ENCODE measurements at places on chromosomes 2 and 18.

DNA sequence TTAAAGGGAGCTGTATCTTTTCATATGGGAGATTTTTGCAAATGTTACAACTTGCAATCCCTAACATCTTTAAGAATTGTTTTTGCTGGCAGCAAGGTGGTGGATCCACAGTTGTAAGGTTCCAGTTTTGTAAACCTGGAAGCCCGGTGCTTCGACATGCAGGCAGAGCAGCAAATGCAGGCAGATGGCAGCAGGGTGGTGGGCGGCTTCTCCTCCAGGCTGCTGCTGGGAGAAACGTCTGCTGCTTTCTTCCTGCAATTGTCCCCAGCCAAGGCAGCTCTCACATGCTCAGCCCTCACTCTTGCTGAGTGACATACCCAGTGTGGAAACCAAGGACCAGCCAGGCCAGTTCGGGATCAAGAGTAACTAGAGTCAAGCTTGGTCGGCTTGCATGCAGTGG lies 166.0 kb downstream of the SEPTIN10 start:
- DNase-seq = no peak

GRCh38 chr2:152468899-152469692 lies 134.1 kb downstream of the FMNL2 start:
- DNase-seq = no peak

DNA sequence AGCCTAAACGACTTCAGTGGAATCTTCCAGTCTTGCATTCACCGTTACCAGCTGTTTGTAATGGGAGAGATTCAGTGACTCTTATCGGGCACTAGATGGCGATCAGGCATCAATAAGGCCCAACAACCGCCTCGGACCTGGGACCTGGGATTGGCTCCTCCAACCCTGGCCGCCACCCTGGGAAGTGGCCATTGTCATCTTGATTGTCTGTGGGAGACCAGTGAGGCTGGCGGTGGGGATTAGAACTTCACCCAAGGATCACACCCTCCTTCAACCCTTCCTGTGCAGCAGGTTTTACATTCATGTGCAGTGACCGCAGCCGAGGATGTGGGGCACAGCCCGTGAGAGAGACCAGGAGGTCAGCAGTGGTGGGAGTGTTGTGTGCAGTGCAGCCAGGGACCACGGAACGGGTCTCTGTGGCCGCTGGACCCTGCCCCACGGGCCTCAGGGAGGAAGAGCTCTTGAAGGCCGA lies 85.3 kb downstream of the SPP2 start:
- DNase-seq = peak; percentile 51

GRCh38 chr2:235612181-235612950 lies 118.5 kb downstream of the AGAP1 start:
- no peak for DNase-seq

DNA sequence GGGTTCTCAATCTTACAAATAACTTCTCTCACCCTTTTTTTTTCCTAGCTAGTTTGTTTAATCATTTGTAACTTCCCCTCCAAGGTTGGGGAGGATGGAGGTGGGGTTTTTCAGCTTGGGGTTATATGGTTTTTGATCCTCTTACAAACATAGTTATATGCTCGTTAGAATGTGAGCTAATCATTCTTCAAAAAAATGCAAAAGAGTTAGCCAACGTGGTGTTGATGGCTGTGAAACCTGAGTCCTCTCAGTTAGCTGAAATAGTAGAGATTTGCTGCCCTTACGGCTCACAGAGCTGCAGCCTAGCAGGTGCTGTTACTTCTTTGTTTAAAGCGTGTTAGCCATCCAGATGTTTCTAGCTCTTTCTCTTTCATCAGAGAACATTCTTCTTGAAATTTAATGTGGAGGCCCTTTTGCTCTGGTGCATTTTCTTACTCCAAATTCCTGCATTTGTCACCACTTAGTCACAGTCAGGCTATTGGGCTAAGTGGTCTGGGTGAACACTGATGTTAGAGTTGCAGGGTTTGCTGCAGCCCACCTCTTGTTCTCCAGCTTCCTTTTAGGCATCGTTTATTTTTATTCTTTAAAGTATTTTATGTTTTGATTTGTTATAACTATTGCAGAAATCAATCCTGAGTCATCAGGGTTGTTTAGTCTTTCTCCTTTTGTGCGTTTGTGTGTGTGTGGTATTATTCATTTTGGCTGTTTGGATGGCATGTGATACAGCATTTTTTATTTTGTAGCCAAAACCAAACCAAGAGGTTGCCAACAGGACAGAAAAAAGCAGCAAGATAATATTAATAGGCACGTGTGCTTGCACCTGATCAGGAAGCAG lies 41.1 kb downstream of the LIMS1 start:
- DNase-seq = peak; percentile 55

- peak; percentile 29 for DNase-seq
Measured at GRCh38 chr2:105114551-105114950, 76.7 kb downstream of the MRPS9 start.

GRCh38 chr2:64595397-64596176 lies 58.1 kb downstream of the SERTAD2 start:
- no peak for DNase-seq

DNA sequence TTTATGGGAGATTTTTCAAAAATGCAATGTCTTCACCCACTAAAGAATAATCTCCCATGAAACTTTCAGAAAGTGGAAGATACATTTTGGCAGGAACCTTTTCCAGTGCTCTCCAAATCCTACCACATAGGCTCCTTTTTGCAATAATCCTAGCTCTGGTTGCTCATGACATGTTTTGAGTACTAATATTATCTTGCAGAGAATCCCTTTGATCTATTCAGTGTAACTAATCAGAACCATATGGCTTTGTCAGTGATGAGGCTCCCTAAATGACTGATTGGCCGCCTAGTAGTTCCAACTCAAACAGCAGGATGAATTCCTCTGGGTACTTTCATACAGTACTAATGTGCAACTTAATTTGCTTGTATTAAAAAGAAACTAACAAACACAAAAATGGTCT lies 544.0 kb upstream of the FAM98A start:
- no peak for DNase-seq

DNA sequence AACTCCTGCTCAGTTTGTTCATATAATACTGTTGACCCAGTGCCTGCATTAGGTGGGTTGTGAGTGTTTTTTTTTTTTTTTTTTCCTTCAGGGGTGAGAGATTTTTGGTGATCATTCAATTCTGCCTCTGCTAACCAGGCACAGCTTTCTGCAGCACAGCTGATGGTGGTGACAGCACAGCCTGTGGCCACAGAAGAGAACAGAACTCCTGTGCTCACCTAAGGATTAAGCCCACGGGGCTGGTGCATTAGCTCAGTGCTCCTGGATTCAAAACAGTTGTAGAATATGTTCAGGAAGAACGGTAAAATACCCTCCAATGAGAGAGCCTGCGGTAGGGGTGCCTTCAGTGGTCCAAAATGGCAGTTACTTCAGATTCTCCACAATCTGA lies 42.0 kb downstream of the PKP4 start:
- no peak for DNase-seq

- DNase-seq = no peak
Measured at GRCh38 chr2:38010995-38011394, 65.0 kb downstream of the CYP1B1 start.

DNA sequence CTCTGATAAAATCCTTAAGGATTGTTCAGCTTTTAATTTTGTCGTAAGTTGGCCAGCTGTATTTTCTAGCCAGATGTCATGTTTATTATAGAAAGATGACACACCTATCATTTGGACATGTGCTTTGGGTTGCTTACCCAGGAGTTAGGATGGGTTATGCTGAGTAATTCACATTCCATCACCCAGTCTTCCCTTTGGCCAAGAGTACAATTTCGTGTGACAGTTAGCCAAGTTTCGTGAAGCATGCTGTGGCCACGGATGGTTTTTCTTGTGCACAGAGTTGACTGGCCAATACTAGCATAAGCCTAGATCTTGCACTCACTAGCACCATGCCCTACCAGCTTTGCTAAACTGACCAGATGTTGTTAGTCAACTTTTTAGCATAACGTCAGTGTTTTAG lies 5.8 kb downstream of the MAPRE3 start:
- DNase-seq = no peak

- DNase-seq = no peak
Measured at GRCh38 chr2:168673265-168674189, 128.9 kb upstream of the NOSTRIN start.

DNA sequence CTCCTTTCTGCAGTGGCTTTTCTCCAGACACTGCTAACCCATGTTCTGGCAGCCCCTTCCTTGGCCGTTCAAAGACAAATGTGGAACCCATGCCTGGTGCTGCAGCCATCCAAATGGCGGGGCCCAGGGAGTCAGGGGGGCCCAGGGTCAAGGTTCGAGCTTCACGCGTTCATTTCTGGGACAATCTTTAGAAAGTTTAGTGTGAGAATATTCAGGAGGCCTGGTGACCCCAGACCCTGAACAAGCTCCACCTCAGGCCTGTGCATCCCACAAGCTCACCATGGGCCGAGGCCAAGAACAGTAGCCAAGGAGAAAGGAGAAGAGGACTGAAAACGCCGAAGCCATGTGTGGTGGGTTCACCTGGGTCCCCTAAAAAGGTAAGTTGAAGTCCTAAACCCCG lies 54.4 kb downstream of the ANKMY1 start:
- no peak for DNase-seq

GRCh38 chr2:42298132-42298531 lies 62.9 kb downstream of the COX7A2L start:
- DNase-seq = no peak

- DNase-seq = peak; percentile 52
Measured at GRCh38 chr2:118658596-118659198, 188.8 kb downstream of the EN1 start.

GRCh38 chr2:2763351-2764000 lies 432.4 kb upstream of the MYT1L start:
- no peak for DNase-seq

GRCh38 chr18:24268784-24269550 lies 128.7 kb downstream of the OSBPL1A start:
- DNase-seq = no peak

GRCh38 chr2:85551698-85552678 lies 9.3 kb downstream of the GGCX start:
- peak; percentile 31 for DNase-seq

- DNase-seq = no peak
Measured at GRCh38 chr2:231926761-231927565, 767 bp upstream of the NPPC start.

DNA sequence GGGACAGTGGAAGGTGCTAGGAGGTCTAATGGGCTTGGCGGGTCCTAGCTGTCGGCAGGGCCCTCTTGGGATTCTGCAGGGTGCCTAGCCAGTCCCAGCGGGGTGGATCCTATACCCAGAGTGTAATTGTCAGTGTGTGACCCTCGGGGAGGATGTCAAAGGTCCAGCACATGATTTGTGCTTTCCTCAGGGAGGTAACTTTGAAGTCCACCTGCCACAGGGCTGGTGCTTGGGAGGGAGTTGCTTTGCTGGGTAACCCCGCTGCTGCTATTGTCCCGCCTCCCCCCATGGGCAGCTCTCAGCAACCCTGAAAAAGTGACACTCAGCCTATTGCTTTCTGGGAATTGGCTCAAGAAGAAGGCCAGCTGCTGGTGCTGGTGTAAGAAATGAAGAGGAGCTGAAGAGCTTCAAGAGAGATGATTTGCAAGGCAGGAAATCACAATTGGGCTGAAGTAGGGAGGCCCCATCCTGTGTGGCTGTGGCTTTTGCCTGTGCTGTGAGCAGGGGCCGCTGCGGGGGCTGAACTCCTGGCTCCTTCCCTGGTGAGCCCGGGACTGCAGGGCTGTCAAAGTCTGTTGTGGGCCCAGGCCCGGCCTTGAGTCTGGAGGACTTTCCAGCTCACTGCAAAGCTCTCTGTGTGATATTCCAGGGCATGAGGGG lies 36.4 kb downstream of the EMILIN2 start:
- no peak for DNase-seq

GRCh38 chr2:198479065-198479464 lies 674.7 kb downstream of the PLCL1 start:
- DNase-seq = no peak

GRCh38 chr2:241315879-241316631 lies at the start of gene SEPTIN2:
TSS of gene SEPTIN2 (plus strand) at chr2:241315925. CDS start at chr2:241324233, 8,308 bp downstream.
- no peak for DNase-seq

DNA sequence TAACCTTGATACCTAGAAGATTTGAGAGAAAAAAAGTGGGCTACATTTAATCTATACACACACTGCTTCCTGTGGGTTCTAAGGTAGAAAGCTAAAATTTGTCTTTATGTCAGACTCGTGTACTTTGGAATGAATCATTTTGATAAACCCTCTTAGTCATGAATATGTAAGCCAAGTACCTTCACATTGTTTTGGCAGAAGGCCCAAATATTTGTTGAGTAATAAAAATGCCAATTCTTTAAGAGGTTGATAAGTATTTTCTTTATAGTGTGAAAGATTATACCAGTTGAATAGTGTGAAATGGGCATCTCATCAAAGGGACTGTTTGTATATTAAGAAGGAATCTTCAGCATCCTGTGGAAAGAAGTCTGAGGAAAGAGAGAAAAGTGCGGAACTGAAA lies 1464.7 kb upstream of the ZEB2 start:
- DNase-seq = peak; percentile 12

DNA sequence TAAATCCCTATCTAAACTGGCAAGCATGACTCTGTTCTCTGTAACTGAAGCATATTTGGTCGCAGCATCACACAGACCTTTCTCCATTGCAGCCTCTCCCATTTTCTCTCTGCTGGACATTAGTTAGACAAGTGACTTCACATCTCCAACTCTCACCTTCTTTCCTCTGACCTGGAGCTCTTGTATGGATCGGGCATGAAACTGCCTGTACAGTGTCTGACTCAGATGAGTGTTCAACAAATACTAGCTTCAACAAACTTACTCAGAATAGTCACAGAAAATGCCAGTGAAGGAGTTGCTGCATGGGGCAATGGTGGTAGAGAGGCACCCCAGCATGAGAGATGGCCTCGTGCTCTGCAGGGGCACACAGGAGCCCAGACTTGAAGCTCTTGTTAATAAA lies 104.7 kb upstream of the COPS8 start:
- DNase-seq = no peak

DNA sequence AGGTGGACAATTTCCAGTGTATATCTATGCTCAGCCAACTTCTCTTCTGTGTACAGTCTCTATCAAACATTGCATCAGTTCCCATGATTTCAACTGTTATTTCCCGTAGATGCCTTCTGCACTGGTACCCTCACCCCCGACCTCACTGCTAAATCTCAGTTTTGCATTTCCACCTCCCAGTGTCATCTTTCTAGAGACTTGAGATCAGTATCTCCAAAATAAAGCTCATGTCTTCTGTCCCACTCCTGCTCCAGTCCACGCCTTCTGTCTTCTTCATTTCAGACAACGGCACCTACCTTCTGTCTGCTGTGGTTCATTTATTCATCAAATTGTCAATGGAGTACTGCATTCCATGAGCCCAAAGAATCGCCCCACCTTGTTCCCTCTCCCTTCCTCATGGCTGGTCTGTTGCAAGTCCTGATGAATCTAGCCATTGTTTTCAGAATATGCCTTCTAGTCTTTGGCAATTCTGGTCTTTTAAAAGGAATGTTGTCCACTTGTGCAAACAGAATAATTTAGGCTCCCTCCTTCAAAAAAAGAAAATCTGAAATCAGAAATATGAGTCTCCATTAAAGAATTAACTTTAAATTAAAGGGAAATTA lies 23.3 kb upstream of the NPAS2 start:
- no peak for DNase-seq

- DNase-seq = no peak
Measured at GRCh38 chr2:235567842-235568241, 74.0 kb downstream of the AGAP1 start.

All from fibroblast of skin of left biceps (primary cell).